ENCODE measurements at places on chromosomes 13 and 19.

- DNase-seq, result no peak
Measured at GRCh38 chr13:62142048-62142447, 726.4 kb upstream of the PCDH20 start.

DNA sequence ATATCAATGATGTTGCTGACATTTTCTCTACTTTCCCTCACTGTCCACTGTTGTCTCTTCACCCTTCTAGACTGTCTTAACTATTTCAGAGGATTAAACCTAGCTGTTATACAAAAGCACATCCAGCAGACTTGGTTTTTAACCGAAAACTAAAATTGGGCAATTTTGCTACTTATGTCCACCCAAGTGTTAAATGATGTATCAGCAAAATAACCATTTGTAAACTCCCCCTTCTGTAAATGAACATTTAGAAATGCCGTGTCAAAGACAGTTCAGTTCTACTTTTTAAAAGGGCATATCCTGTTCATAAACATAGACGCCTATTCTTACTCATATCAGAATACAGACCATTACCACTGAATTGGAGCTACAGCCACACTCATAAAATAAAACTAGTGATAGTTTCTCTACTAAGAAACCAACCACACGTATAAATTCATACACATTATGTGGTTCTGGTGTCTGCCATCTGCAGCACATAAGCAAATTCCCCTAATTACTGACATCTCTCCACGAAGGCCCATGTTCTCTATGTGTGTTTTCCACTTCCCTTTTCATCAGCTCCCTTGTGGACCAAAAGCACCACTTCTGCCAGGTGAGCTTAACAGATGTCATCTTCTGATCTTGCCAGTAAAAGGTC, 1091.8 kb downstream of the PCDH9 start:
- no peak for DNase-seq

DNA sequence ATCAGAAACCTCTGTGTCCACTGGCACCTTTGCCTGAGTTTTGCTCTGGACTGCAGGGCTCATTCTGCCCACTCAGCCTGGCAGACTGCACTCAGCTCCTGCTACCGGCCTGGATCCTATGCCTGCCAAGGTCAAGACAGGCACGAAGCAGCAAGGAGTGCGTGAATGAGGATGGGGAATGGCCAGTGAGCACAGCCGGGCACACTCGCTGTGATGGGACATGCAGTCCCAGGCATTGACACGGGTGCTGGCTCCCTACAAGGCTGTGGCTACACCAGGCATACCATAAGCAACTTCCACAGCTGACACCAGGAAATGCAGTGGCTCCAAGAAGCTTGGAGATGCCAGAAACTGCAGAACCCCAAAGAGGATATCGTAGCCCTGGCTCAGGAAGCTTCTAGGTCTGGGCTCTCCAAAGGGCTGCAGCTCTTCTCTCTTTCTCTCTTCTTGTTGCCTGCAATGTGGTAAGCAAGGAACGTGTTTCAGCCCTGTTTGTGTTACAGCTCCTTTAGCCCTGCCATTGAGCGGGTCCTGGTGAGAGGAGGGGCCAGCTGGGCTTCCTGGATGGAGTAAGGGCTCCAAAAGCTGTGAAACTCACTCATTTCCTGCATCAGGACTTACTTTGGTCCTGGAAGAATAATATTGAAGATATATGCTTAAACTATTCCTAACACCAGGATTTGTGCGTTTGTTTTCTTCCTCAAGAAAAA, 832.6 kb upstream of the SLITRK5 start:
- no peak for DNase-seq

DNA sequence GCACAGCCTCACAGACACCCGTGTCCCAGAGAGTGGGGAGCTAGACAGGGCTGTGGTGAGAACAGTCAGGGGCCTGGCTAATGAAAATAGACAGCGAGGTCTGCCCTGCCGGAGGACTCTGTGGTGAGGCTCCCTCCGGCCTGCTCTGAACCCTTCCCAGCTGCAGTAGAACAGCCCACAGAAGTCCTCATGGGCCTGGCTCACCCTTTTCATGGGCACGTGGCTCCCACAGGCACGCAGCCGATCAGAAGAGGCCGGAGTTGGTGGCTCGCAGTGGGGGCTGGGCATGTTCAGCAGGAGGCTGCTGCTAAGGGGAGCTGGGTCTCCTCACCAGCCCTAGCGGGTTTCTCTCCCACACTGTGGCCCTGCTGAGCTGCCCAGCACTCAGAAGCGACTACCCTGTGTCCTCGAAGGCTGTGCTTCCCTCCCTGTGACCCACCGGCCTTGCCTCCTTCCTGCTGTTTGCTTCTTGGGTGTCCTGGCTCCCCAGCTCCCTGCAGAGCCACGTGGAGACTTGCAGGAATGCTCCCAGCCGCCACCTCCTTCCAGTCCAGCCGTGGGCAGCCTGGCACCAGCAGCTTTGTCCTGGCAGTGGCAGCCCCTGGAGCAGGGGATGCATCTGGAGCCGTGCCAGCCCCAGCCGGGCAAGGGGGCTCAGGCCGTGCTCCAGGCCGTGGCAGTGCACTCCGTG, 138.7 kb downstream of the KDM4B start:
- no peak for DNase-seq

DNA sequence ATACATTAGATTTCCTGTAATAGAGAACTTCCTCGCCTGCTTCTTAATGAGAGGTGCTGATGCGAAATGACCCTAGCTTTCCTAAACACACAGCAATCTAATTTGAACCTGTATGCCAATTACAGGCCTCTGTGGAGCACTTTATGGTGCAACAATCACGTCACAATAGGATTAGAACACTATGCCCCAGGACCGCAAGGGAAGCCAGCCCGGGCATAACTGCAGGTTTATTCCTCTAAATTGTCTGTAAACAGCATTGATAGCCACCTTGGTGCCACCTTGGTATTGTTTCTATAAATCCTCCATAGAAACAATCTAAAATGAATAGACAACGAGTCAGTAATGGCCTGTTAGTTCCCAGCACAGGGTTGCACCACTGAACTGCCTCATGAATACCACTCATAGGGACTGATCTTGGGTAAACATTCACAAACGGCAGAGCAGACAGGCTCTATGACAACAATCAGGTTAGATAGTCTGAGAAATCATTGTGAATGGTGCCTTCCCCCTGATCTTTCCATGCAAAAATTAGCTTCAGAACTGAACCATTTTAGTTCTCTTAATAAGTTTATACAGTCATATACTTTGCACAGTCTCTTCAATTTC, 182.5 kb upstream of the OBI1 start:
- no peak for DNase-seq

GRCh38 chr19:35138305-35138892, at the start of gene FXYD1:
TSS of gene FXYD1 (plus strand) at chr19:35138824. CDS start at chr19:35140080, 1,256 bp downstream.
- DNase-seq, result no peak
